ENCODE measurements at places on chromosomes 7 and 10.

GRCh38 chr10:45373576-45374349 lies at the start of gene ALOX5:
Gene ALOX5, plus strand, starts transcription at chr10:45374216. Its CDS starts 64 bp downstream, at chr10:45374280.
- DNase-seq, result peak; percentile 56

DNA sequence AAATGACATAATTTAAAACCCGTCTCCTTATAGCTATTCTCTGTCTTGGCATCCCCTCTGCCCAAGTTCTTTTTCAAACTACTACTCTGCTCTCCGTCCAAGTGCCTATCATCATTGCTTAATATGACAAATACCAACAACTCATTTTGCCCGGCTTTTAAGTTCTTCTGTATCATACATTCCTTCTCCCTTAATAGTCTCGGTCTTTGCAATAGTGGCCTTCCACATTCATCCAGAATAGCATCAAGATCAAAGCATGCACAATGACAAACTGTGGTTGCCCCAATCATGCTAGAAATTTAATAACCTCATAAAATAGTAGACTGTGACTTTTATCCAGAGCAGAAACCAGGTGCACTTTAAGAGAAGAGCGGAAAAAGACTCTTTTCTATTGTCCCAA lies 198.9 kb downstream of the ETV1 start:
- DNase-seq, result no peak

DNA sequence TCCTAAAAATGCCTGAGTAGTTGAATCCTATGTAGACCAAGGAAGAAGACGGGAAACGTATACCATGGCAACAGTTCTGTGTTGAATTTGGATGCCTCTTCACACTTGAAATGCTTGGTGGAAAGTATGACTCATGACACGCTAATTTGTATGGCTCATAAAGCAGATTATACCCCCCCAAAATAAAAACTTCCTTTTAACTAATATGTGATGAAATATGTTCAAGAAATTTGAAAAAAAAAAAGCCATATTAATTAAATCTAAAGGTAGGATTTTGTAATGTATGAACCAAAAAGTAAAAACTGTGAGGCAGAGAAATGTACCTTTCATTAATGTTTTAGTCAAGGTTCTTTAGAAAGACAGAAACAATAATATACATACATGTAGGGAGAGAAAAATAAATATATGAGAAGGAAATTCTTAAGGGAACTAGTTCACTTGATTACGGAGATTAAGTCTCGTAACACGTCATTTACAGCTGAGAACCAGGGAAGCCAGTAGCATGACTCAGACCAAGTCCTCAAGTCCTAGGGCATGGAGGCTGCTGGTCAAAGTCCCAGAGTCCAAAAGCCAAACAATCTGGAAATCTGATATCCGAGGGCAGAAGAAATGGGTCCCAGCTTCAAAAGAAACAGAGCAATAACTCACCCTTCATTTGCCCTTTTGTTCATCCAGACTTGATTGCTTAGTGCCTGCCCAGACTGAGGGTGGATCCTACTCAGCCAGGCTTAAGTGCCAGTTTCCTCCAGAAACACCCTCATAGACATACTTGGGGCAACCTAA lies 485.1 kb downstream of the SEMA3D start:
- no peak for DNase-seq

DNA sequence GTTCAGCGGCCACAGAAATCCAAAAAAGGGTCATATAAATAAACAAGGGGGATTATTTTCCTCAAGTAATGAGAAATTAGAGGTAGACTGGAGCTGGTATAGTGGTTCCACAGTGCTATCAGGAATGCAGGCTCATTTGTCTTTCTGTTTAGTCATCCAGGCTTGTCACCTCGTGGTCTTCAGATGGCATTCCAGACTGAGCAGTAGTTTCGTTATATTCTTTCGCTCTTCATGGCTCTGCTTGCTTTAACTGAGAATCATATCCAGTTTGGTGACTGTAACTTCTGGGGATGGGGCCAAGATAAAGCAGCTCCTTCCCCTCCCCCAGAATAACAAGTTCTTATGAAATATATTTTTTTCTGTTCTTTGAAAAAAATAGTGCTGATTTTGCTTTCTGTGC lies 9.5 kb downstream of the ANKIB1 start:
- DNase-seq, result no peak

DNA sequence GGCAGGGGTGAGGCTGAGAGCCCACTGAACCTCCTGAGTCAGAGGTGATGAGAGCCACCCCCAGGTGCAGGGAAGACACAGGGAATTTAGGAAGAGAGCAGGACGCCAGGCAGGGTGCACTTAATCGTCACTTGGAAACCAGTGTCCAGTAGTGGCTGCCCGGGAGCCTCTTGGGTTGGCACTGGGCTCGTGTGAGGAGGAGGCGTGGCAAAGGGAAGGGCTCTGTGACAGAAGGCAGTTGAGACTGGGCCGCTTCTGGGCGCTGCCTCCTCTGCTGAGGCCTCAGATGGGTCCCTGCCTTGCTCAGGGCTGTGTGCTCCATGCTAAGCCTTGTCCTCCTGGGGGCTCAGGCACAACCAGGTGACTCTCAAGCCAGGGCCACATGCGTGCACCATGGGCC lies 13.3 kb downstream of the RET start:
- DNase-seq, result no peak

DNA sequence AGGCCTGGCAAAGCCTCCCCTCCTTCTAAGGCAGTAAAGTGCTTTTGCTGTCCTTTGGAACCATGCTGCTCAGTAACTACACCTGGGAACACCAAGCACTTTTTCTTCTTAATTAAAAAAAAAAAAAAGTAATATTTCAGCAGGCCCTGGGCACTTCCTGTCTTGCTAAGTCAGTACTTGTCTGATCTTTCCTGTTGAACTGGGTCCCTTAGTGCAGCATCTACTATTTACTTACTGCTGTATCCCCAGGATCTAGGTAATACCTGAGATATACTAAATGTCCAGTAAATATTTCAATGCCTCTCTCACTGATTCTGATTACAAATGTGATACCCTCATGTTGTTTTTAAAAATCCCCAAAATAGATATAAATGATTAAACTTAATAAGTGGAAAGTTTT lies 77.4 kb downstream of the PPP1R3C start:
- DNase-seq, result no peak

DNA sequence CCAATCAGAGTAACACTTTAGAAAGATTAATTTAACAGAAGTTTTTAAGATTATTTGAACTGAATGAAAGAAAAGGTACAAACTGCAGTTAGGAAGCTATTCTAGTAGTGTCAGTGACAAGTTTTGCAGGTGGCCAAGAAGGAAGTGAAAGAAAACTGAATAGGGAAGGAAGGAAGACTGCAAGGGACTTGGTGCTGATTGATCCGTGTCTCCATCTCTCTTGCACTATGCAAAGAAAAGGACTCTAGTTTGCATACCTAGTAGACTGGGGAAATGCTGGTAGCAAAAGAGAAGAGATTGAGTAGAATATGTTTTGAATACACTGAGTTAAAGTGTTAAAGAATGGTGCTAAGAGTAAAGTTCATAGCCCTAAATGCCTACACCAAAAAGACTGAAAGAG lies 33.0 kb downstream of the OR6V1 start:
- DNase-seq, result no peak

GRCh38 chr10:92385831-92386230 lies 94.9 kb downstream of the MARCHF5 start:
- DNase-seq, result no peak

GRCh38 chr10:88042160-88043100 lies 179.0 kb downstream of the PTEN start:
- no peak for DNase-seq

DNA sequence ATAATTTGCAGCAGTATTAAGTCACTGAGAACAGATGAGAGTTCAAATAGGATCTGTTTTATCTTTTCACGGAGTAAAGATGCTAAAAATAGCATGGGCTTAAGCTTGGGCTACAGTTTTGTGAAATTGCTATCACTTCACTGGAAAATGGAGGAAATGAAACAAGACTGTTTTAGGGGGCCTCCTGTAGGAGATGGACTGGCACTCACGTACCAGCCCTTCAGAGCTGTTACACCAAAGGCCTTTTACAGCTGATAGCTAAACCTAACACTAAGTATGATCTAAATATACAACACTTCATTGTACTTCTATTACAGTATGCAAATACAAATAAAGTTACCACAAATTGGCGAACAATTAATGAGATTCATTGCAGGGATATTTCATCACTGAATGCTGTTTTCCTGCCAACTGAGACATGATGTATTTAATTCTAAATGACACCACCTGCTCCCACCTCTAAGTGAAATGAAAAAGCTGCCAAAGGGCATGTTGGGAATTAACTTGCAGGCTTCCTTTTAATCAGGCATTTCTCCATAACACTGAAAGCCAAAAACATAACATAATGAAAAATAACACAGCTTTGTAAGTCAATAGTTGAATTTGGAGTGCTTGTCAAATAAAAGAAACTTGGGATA lies 304.5 kb upstream of the LRRN3 start:
- DNase-seq, result no peak

- DNase-seq, result no peak
These were observed 2.5 kb downstream of the SAP25 start for GRCh38 chr7:100570954-100571828.

DNA sequence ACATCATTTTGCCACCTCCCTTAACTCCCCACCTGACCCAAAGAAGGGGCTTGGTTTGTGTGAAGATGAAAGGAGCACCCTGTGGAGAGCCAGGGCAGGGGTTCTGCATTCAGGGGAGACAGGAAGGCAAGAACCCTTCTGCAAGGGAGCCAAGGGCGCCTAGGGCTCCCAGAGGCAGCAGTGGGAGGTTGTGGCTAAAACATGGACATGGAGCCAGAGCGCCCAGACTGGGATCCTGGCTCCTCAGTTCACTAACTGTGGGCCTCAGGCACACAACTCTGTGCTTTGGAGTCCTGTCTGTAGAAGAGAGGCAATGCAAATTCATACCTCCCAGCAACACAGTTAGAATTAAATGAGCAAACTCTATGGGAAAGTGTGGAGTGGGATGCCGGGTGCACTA lies 123.1 kb upstream of the MACROH2A2 start:
- no peak for DNase-seq

DNA sequence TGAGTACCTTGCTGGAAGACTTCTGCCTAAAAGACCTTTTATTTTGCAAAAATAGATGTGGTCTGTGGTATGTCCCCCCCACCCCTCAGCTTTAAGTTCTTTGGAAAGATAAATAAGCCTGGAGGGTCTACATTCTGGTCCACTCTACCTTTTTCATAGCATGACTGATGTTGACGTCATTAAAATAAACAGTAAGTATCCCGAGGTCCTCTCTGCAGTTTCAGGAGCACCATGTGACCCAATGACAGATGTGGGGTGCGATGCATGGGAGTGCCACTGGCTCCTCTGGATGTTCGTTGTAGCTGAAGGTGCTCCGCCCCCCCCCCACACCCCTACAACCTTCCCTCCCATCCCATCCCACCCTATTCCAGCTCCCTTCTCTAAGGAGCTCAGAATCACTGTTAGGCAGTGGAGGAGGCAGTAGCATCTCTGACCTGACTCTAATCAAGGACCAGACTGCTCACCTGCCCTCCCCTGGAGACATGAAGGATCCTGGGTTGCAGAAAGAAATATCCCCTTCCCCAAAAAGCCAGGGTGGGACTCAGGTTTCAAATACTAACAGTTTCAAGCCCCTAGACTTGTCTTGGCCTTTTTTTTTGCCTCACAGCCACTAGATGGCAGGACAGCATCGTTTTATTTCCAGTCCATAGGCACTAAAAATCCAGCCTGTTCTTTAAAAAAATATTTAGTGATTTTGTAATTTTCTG lies 25.1 kb downstream of the CASP7 start:
- DNase-seq, result no peak

DNA sequence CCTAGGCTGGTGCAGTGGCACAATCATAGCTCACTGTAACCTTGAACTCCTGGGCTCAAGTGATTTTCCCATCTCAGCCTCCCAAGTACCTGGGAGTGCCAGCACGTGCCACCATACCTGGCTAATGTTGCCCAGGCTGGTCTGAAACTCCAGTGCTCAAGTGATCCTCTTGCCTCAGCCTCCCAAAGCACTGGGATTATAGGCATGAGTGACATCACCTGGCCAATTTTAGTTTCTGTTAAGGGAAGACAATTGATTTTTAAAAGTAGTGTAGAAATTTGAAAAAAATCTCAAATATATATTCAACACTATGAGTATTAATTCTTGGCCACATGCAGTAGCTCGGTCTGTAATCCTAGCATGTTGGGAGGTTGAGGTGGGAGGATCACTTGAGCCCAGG lies 121.9 kb upstream of the RHEB start:
- DNase-seq, result no peak

DNA sequence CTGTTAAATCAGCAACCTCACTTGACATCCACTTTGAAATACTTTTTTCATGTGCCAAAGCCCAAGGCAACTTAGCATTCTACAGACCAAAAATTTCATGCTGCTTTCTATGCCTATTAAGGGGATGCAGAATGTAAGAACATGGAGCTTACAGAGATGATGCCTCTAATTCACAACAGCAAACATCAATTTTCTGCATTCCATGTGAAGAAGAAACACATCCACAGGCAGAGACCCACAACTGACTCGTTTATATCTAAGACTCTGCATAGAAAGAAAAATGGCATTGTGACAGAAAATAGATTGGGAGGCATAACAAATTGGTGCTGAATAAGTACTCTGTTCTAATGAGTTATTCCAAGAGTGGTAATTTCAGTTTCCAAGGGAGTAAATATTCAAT lies 107.6 kb downstream of the SGMS1 start:
- no peak for DNase-seq

DNA sequence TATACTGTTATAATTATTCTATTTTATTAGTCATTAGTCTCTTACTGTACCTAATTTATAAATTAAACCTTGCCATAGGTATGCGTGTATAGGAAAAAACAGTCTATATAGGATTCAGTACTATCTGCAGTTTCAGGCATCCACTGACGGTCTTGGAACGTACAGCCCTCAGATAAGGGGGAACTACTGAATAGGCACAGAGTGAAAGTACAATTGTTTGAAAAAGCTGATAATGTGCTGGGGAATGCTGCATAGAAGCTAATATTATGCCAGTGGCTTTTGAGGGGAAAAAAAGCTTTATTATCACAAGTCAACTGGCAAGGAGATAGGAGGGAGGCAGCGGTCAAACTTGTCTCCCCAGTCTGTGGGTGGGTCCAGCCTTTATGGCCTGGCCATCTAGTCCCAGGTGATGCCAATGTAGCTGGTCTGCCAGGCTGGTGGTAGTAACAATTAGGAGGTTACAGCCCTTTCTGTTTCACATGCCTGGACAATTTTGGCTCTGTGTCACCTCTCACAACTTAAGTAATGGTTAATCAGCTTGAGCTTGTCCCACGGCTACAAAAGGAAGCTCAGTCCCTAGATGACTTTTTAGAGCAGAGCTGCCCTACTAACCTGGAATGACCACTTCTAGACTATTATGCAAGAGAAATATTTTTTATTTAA lies 8.3 kb upstream of the FMC1 start:
- DNase-seq, result no peak

- DNase-seq, result no peak
These were observed 236.2 kb upstream of the PITRM1 start for GRCh38 chr10:3408603-3409365.

- no peak for DNase-seq
These were observed 98.2 kb downstream of the CALN1 start for GRCh38 chr7:72313906-72314305.

Measured in activated T-cell treated with anti-CD3 and anti-CD28 coated beads, Interleukin-2, amount 50 U/mL, for 1 hour (primary cell).